ENCODE measurements at places on chromosomes 6 and 20. TPM values are rescaled to one million over a fixed set of nuclear protein-coding genes. Genes with fewer than 3 reads are reported as not detected.

The OXT gene
- polyA plus RNA-seq, result not detected

The LHFPL5 gene
- not detected for polyA plus RNA-seq

- peak; percentile 75 for DNase-seq
Measured at GRCh38 chr20:41734506-41734945, 116.3 kb upstream of the CHD6 start.

- no peak for DNase-seq
Measured at GRCh38 chr6:44306710-44307109, 6.4 kb downstream of the AARS2 start.

Data from HepG2 (cell line).